OCI-LY7 (cell line): ENCODE measurements at places on chromosomes 5 and 9.
A peak's percentile ranks its signal among the peaks of the same experiment; 100 is the strongest.

- no peak for DNase-seq
These were observed 6.2 kb downstream of the PCSK1 start for GRCh38 chr5:96426831-96427230.

DNA sequence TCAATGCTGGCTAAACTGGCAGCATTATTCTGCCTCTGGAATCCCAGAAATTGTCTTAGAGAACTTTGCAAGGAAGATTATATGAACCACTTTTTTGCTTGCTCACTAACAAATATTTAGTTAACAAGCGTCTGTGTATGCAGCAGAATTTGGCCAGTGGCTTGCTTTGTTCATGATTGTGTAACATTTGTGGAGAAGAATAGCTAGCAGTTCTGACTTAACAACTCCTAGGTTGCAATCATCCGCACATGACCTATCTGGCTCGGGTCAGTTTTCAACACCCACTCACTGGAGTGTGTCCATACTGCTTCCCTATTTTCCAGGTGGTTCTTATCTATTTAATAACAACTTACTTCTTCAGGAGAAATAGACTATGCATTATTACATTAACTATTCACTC lies 98.5 kb downstream of the SNX18 start:
- no peak for DNase-seq

DNA sequence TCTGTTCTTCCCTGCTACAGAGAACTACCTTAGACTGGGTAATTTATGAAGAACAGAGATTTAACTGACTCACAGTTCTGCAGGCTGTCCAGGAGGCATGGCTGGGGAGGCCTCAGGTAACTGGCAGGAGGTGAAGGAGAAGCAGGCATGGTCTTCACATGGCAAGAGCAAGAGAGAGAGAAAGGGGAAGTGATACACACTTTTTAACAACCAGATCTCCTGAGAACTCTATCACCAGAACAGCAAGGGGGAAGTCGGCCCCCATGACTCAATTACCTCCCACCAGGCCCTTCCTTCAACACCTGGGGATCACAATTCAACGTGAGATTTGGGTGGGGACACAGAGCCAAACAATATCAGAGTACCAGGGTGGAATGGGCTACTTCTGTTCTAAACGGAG lies 766.8 kb downstream of the TLE1 start:
- DNase-seq: peak; percentile 3

- DNase-seq: peak; percentile 14
These were observed 27.0 kb downstream of the GNAQ start for GRCh38 chr9:78004478-78005229.

- no peak for DNase-seq
These were observed 134.6 kb upstream of the PPP1R26 start for GRCh38 chr9:135344915-135345500.

GRCh38 chr5:146336197-146336596 lies 2.4 kb upstream of the POU4F3 start:
- DNase-seq: no peak

- DNase-seq: no peak
These were observed 71.5 kb upstream of the HSPA9 start for GRCh38 chr5:138646671-138647070.

DNA sequence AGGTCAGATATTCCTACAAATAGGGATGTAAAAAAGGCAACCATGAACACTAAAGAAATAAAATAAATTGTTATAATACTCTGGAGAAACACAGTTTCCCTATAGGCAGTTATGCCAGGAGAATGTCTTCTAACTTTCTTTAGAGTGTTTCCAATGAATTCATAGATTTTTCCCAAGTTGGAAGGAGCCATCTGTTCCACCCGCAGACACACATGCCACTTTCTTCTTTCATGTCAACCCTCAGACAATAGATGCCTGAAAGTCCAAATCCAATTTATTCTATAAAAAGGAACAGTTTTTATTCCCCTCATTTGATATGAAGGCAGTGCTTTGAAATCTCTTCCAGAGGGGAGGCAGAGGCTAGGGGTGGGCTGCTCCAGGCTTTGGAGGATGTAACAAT lies 418.1 kb downstream of the ACTL7B start:
- DNase-seq: no peak
